ENCODE measurements at places on chromosomes 7 and 10.

DNA sequence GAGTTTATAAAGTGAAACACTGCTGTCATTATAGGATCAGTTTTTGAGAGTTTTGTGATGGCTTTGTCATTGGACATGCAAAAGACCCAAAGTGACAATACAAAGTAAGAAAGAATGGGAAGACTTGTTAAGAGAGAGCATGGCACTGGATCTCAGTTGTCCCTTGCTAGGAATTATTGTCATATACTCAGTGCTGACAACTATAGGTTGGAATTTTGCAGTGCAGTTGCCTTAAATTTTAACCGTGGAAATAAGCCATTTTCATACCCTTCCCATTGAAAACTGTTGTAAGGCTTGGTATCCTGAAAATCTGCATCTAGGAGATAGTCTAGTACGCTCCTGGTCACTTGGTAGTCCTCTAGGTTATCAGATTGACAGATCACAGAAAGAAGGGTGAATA lies 1156.7 kb downstream of the GATA3 start:
- DNase-seq, result no peak

GRCh38 chr7:15257689-15258088 lies 304.1 kb downstream of the AGMO start:
- no peak for DNase-seq

DNA sequence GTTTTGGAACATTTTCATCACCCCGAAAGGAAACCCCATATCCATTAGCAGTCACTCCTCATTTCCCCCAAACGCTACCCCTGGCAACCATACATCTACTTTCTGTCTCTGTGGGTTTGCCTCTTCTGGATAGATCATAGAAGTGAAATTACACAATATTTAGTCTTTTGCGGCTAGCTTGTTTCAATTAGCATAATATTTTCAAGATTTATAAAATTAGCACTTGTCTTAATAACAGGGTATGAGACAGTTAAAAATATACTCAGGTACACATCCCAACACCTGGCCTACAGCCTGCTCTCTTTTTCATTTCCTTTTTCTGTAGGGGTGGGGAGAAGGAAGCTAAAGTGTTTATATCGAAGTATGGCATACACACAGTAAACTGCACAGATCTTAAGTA lies 81.4 kb upstream of the LRGUK start:
- DNase-seq, result no peak

DNA sequence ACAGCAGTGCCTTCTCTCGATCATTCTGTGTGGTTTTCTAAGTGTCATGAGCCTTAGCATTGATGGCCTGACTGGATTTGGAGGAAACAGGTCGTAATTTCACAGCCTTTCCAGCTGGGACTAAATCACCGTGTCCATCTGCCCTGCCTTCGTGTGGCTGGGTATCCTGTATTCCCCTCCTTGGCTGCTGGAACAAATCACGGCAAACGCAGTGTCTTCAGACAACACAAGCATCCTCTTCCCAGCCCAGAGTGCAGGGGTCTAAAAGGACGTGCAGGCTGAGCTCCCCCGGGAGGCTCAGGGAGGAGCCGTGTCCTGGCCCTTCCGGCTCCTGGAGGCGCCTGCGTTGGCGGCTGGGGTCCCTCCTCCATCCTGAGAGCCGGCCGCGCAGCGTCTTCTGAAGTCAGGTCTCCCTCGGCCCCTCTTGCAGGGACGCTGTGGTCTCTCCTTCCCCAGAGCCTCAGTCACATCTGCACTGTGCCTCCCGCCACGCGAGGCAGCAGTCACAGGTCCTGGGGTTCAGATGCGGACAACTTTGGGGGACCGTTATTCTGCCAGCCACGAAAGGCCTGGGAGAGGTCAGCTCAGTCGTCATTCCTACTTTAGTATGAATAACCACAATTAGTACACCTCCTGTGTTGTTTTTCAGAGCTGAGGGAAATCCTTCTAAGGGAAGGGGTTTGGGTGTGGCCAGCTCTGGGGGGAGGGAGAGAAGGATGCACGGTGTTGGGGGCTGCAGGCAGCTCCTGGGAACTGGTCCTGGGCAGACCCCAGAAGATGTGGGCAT lies 41.1 kb downstream of the FAM20C start:
- DNase-seq, result no peak

DNA sequence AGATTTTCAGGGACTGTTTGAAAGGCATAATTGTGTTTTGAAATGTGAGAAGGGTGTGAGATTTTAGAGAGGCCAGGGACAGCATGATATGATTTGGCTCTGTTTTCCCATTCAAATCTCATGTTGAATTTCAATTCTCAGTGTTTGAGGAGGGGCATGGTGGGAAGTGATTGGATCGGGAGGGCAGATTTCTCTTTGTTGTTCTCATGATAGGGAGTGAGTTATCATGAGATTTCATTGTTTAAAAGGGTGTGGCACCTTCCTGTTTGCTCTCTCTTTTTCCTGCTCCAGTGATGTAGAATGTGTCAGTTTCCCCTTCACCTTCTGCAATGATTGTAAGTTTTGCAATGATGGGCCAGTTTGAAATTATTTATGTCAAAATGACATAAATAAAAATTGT lies 113.0 kb upstream of the PCDH15 start:
- DNase-seq, result no peak

DNA sequence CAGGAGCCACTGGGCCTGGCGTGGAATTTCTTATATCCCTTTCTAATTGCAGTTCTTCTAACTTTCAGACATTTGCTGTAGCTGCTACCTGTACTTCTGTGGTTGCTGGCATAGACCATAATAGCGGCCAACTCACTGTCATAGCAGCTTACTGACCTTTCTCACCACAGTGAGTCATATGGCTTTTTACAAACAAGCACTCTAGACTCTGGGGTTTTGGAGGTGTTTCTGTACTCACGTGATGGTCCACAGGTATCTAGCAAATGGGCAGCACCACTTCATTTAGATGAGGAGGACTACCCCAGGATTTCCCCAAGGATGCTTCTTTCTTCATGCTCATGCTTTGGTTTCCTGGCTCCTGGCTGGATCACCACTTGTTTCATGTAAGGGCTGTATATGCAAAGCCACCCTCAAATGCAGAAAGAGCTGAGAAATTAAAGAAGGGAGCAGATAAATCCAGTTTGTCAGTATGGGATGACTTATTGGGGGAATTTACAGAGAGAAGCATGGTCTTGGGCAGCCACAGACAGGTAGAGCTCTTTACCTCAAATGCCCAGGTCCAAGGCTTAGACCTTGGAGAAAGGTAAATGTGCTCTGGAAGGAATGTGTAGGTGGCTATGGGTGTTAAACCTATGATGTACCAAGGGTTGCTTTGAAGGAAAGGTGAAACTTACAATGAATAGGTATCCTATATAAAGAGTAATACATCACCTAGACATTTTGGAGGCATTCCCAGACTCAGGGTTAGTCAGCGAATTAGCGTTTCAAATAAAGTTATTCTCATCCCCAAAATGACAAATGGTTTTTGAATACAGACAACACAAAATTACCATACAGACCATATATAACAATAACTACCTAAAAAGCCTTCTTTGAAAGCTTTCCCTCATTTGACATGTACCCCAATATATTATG lies 15.9 kb upstream of the SLC25A16 start:
- no peak for DNase-seq

GRCh38 chr7:143288836-143289235 lies 685 bp downstream of the CASP2 start:
- no peak for DNase-seq

DNA sequence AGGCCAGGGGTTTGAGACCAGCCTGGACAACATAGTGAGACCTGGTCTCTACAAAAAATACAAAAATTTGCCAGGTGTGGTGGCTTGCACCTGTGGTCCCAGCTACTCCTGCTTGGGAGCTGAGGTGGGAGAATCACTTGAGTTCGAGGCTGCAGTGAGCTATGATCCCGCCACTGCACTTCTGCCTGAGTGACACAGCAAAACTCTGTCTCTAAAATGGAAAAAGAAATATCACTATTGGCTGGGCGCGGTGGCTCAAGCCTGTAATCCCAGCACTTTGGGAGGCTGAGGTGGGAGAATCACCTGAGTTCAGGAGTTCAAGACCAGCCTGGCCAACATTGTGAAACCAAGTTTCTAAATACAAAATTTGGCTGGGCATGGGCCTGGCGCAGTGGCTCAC lies 44.9 kb upstream of the RASGEF1A start:
- no peak for DNase-seq
